Breast epithelium (tissue), 4 donors: ENCODE measurements at places on chromosomes 13 and 19. TPM values are rescaled to one million over a fixed set of nuclear protein-coding genes. Genes with fewer than 3 reads are reported as not detected.
A peak's percentile ranks its signal among the peaks of the same experiment; 100 is the strongest.

Gene CD22
- total RNA-seq, result 4.8 TPM

Gene PBX4
- total RNA-seq, result 5.6 TPM

DNA sequence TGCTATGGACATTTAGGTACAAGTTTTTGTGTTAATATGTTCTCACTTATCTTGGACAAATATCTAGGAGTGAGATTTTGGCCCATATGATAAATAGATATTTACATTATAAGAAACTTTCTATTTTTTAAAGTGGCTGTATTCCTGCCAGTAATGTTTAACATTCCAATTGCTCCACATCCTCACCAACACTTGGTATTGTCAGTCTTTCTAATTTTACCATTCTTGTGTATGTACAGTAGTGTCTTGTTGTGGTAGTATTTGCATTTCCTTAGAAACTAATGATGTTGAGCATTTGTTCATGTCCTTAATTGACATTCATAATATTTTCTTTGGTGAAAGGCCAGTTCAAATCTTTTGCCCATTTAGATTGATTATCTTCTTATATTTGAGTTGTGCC is 171.4 kb upstream of the TSHZ3 start:
- DNase-seq, result no peak
- H3K27me3 ChIP-seq, result no peaks in the 10 kb centered on the region
- no peaks in the 10 kb centered on the region for H3K36me3 ChIP-seq
- H3K4me3 ChIP-seq, result no peak overlapping the region

DNA sequence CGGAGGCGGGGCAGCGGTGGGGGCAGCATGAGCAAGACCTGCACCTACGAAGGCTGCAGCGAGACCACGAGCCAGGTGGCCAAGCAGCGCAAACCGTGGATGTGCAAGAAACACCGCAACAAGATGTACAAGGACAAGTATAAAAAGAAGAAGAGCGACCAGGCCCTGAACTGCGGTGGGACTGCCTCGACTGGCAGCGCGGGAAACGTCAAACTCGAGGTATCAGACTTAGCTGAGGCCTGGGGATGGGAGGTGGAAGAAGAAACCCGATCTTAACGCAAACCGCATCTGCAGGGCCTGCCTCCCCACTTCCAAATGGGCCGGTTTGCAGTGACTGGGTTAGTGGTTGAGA is 693 bp downstream of the RFXAP start:
- no peaks in the 10 kb centered on the region for H3K27me3 ChIP-seq
- no peak for DNase-seq
- peak overlapping the region; percentile 73 for H3K4me3 ChIP-seq
- H3K27ac ChIP-seq, result no peak overlapping the region
- peaks cover 10% of the 10 kb centered on the region for H3K4me1 ChIP-seq

Gene UBE2S
- total RNA-seq, result 9.0 TPM

GRCh38 chr13:39836038-39836437 is 180.6 kb downstream of the COG6 start:
- no peak for DNase-seq
- no peaks in the 10 kb centered on the region for H3K36me3 ChIP-seq
- no peaks in the 10 kb centered on the region for H3K4me1 ChIP-seq
- H3K27me3 ChIP-seq, result no peaks in the 10 kb centered on the region

DNA sequence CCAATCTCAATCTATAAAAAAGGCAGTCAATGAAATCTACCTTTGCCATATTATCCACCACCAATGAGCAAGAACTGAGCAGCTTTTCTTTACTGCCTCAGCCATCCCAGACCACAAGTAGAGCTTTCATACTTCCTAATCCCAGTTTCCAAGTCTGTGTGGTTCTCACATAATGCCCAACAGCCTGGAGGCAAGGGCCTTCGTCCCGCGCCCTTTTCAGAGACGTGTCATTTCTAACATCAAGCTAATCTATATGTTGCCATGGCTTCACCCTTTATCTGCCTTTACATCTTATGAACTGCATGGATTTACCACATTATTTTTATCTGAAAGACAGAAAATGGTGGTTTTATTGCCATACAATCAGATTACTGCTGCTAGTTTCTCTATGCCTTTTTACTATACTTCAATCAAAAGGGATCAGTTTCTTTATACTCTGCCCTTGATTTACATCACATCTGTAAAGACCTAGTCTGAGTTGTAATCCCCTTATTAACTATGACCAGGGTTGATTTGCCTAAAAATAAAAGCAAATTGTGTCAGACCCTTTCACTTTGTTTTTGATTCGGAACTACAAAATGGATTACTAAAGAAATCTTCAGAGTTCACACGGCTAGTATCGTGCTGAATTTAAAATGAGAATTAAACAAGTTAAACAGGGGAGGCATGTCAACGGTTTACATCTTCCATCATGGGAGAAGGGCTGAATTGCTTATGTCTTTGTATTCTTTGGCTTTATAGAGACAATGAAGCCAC is 5.9 kb downstream of the EFNB2 start:
- H3K27ac ChIP-seq, result peak overlapping the region; percentile 66
- no peaks in the 10 kb centered on the region for H3K27me3 ChIP-seq
- no peak overlapping the region for H3K4me3 ChIP-seq
- DNase-seq, result no peak
- peaks cover 8% of the 10 kb centered on the region for H3K4me1 ChIP-seq
- H3K36me3 ChIP-seq, result no peaks in the 10 kb centered on the region

DNA sequence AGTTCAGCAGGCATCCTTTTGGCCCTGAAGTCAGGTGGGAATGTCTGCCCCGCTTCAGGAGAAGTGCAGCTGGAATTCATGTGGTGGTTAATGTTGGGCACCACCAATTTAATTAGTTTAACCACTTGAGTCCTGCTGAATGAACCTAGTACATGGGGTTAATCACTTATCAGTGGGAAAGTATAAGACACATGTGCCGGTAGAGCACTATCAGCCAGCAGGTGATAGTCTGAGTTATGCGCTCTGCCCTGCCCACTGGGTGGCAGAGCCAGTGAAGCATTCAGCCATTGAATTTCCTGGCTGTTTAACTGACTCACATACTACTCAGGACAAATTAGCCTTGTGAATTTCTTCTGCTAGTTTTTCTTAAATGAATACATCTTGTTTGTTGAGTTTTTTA is 789.7 kb upstream of the PRR20A start:
- no peaks in the 10 kb centered on the region for H3K36me3 ChIP-seq

- no peak overlapping the region for H3K27ac ChIP-seq
- H3K36me3 ChIP-seq, result no peaks in the 10 kb centered on the region
- DNase-seq, result no peak
- no peak overlapping the region for H3K4me3 ChIP-seq
These were observed 89.0 kb downstream of the CDK8 start for GRCh38 chr13:26342898-26343297.

DNA sequence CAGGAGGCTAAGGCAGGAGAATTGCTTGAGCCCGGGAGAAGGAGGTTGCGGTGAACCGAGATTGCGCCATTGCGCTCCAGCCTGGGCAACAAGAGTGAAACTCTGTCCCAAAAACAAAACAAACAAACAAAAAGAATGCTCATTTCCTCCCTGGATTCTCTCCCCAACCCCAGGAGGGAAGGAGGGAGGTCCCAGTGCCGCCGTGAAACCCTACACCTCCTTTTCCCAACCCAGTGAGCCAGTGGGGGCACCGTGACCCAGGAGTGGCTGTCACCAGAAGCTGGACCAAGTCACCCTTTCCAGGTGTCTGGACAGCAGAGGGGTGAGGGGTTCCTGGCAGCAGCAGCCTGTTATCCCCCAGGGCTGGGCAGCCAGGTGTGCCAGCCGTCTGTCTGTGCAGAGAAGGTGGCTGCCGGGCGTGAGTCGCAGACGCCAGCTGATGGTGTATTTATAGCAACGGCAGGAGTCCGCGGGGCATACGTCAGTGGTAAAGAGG is 23.5 kb downstream of the NFIC start:
- DNase-seq, result peak; percentile 64
- peak overlapping the region; percentile 89 for H3K27ac ChIP-seq
- H3K4me3 ChIP-seq, result peak overlapping the region; percentile 12

DNA sequence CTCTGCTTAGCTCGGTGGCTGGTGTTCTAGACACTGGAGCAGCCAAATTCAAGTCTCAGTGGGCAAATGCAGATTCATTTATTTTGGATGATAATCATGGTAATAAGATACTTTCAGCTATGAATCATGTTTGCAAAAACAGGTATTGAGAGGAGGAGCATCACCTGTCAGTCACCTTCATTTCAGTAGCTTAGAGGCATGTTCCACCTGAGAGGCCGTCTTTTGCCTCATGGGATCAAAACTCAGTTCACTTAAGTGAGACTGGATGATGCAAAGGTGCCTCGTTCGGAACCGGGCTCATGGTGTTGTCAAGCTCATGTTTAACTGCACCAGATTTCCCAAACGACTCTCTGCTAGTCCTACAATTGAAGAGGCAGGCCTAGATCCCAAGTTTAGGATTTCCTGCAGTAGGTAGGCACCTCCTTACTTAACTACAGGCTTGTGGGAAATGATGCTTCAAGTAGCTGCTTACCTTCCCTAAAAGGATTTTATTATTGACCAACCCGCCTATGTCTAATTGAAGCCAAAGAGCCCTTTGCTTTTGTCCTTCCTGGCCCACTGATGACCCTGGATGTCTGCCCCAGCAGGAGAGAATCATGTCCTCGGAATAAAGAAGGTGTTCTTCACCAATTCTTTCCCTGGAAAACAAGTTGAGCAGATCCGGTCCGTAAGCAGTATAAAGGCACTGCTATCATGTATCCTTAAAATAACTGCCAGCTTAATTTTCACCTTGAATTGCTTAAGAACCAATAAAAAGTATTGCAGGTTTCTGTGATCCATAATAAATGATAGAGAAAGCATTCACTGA is 60.0 kb downstream of the ZAR1L start:
- no peaks in the 10 kb centered on the region for H3K27me3 ChIP-seq
- H3K27ac ChIP-seq, result peak overlapping the region; percentile 79
- H3K4me1 ChIP-seq, result no peaks in the 10 kb centered on the region
- peaks cover 5% of the 10 kb centered on the region for H3K36me3 ChIP-seq
- DNase-seq, result no peak

GRCh38 chr13:47337781-47338507 is 441.1 kb upstream of the HTR2A start:
- no peaks in the 10 kb centered on the region for H3K27me3 ChIP-seq
- no peak overlapping the region for H3K4me3 ChIP-seq
- no peak for DNase-seq
- no peak overlapping the region for H3K27ac ChIP-seq
- no peaks in the 10 kb centered on the region for H3K4me1 ChIP-seq

- no peaks in the 10 kb centered on the region for H3K36me3 ChIP-seq
- H3K27ac ChIP-seq, result no peak overlapping the region
- no peak overlapping the region for H3K4me3 ChIP-seq
- H3K4me1 ChIP-seq, result no peaks in the 10 kb centered on the region
- no peaks in the 10 kb centered on the region for H3K27me3 ChIP-seq
These were observed 175.1 kb upstream of the KL start for GRCh38 chr13:32840989-32841713.

DNA sequence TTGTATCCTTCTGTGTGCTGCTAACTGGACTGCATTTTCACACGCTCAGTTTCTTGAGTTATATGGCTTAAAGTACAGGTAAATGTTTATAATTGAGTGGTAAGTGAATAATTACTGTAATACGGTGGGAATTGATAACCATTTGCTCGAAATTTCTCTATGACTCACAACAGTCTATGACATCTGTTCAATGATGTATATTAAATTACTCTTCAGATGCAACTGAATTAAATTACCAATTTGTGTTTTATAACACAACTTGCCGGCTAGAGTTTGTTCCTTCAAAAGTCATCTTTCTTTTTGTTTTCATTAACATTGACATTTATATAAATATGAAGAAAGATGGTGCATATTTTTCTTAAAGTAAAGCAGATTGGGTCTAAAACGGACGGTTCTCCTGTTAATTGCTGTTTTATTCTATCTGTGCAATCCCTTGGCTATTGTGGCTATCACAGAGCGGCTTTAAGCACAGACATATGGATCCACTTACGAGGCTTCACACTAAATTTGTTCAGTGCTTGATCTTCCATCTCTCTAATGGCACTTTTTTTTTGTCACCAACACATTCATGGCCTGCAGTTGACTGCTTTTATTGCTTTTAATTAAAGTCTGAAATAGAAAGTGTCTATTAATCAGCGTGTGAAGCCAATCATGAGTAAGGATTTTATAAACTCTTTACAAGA is 1291.6 kb upstream of the SLC10A2 start:
- H3K4me3 ChIP-seq, result no peak overlapping the region
- H3K27ac ChIP-seq, result no peak overlapping the region
- H3K4me1 ChIP-seq, result no peaks in the 10 kb centered on the region
- no peaks in the 10 kb centered on the region for H3K36me3 ChIP-seq
- DNase-seq, result no peak
